ENCODE measurements at places on chromosomes 3 and 15.

- no peak for DNase-seq
These were observed 84.5 kb downstream of the CACNA2D3 start for GRCh38 chr3:54206874-54207273.

GRCh38 chr15:71549697-71550096, 260.7 kb upstream of the NR2E3 start:
- no peak for DNase-seq

DNA sequence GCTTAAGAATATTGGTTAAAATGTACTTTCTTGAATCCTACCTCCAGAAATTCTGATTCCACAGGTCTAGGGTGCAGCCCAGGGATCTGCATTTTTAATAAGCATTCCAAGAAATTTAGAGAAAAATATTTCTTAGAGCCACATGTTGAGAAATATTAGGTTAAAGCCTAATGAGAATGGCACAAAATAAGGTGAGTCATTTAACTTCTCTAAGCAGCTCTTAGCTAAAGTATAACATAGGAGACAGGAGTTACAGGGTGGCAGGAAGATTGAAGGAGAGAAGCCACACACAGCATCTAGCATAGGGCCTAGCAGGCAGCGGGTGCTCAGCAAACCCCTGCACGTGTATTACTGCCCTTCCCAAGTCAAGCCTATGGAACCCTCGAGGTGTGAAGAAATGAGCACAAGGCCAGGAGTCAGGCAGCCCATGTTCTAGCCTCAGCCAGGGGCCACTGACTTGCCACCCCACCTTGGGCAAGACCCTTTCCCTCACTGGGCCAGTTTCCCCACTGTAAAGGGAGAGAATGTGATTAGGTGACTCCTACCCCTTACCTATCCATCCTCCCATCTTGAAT, 197.1 kb upstream of the TLE3 start:
- DNase-seq = no peak

DNA sequence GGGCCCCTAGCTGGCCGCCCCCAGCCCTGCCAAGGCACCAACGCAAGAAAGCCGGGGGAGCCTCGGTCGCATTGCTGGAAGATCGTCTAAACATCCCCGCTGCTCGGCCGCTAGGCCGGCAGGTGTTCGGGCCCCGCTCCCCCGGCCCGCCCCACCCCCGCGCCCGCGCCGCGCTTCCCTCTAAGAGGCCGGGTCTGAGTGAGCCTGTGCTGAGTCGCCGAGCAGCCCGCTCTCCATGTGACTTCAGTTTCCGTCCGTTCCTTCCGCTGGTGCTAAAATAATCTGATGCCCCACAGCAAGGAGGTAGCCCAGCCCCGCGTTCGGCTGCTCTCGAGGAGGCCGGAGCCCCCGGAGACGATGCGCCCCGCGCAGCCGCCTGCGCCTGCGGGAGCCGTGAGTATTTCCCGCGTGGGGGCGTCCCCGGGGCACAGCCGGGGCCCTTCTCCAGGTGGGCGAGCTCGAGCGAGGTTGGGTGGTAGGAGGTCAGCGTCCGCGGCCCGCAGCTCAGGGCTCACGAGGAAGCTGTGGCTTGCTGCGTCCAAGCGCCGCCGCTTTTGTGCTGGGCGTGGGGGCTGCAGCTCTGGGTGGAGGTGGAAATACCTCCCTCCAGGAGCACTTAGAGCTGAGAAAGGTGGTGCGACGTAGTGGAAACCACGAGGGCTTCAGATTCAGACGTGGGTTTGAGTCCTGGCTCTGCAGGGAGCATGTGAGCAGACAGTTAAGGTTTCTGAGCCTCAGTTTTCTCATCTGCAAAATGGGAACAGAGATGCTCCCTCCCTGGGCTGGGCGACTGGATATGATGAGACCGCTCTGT, at the start of gene NRROS:
Gene NRROS (plus strand): TSS at position 212 of the 814 bp plus-strand sequence. CDS start 14,846 bp downstream, outside the sequence.
- DNase-seq = peak; percentile 85

GRCh38 chr3:12479919-12480427, 4.3 kb upstream of the TSEN2 start:
- peak; percentile 39 for DNase-seq

DNA sequence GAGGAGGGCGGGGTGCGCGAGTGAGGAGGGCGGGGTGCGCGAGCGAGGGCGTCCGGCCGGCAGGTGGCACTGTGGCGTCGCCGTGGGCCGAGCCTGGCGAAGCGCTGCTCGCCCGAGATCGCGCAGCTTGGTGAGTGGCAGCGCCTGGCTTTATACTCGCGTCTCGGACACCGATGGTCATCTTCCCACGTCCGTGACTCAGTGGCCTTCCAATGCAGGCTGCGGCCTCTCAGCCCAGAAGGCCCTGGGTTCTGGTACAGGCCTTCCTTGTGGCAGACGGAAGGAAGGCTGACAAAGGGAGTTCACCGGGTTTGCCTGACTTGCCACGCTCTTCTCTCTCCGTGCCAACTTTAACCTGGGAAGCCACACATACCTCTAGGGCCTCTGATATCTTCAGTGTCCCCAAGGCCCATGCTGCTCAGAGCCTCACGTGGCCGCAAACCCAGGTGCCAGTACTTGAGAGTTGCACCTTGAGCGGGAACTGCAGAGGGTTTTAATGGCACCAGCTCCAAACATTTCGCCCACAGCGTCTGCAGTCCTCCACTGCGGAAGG, 195.3 kb upstream of the LYSMD4 start:
- peak; percentile 86 for DNase-seq

- DNase-seq = no peak
These were observed 10.1 kb downstream of the BCL2L10 start for GRCh38 chr15:52102463-52102862.

DNA sequence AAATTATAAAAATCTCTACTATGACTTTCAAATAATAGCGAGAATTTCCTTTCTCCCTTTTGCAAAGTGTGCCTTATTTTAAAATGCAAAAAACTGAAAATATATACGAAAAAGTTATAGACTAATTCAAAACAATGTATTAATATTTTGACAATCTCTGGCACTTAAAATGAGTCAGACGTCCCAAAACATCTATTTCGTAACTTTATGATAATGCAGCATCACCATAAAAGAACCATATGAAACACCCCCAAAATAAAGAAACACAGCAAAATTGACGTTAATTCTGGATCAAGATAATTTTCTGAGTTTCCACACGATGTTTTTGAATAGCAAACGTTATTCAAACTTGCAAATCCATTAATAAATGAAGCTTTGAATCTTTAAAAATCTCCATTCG, 1.0 kb downstream of the COPS2 start:
- DNase-seq = no peak

- DNase-seq = no peak
These were observed 3.9 kb downstream of the NUP210 start for GRCh38 chr3:13415997-13416793.

DNA sequence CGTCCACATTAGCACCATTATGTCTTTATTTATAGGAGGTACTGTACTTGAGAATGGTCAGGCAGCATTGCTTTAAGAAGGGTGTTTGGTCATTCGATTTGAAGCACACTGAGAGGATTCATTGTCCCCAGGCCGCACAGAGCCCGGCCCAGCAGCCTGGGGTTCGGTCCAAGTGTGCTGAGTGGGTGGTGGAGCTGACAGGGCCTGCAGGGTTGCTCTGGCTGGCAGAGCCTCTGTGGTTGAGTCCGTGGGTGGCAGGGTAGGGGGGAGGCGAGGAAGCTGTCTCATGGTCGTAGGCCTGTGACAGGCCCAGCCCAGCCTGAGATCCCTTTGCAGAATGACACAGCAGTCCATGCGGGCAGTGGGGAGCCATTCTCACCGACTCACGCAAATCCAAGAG, 227.7 kb upstream of the TOPAZ1 start:
- DNase-seq = no peak

DNA sequence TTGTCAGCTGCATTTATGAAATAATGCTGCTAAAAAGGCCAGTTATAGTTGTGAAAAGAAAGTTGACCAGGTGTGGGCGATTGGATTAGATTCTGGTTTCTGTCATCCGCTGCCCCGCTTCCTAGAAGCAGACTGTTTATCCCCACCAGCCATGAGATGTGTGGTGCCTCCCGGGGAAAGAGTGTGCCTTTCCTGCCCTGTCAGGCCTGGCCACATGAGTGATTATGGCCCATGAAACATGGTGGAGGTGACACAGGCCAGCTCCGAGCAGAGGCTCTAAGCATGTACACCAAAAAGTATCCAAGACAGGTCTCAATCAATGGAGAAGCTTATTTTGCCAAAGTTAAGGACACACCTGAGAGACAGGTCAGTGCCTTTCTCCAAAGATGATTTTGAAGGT, 85.4 kb upstream of the ABHD2 start:
- no peak for DNase-seq

GRCh38 chr3:149751551-149751950, 738 bp downstream of the COMMD2 start:
- no peak for DNase-seq

DNA sequence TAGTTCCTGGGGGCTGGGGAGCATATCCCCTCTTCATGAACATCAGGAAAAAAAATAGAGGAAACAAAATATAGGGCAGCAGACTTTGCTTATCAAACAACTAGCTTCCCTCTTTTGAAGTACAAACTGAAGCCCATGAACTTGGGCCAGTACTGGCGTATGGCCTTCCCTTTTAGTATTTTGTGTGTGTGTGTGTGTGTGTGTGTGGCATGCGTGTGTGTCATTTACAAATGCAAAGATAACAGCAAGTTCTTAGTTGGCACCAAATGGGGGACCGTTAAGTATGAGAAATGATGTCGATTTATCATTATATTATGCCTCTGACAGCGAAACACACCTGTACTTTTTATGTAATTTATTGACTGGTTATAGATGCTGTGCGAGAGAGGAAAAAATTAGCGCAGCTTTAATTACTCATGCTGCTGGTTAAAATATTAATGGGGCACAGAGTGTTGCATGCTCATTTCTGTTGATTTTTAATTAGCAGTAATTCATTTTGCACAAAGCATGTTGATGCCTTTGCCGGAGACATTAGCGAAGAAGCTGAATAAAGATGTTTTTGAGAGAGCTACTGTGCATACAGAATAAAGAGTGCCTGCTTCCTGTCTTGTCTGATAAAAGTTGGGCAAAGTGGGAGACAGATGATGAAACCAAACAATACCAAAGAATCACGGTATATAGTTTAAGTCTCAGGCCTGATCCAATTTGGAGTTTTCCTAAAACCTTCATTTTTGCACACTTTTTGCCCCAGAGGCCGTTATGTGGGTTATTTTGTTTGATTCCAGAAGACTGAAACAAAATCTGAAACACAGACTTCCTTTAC, 297.1 kb downstream of the SATB1 start:
- DNase-seq = no peak

DNA sequence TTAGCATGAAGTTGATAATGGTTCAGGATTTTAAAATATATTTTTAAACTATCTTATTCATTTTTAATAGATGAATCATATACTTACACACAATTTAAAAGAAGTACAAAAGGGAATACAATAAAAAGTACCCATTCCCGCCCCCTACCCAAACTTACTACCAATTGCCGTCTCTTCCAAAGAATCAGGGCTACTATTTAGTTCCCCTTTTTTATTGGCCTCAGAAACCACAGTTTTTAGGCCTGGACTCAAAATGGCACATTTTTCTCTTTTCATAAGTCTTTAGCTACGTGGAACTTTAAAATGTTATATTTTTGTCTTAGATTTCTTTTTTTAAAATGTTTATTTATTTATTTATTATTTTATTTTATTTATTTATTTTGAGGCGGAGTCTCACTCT, 18.0 kb downstream of the LRRK1 start:
- DNase-seq = no peak

- peak; percentile 40 for DNase-seq
These were observed 3.5 kb upstream of the MTFMT start for GRCh38 chr15:65032801-65033537.

- peak; percentile 12 for DNase-seq
These were observed 185.6 kb downstream of the FAM43A start for GRCh38 chr3:194871143-194871863.

DNA sequence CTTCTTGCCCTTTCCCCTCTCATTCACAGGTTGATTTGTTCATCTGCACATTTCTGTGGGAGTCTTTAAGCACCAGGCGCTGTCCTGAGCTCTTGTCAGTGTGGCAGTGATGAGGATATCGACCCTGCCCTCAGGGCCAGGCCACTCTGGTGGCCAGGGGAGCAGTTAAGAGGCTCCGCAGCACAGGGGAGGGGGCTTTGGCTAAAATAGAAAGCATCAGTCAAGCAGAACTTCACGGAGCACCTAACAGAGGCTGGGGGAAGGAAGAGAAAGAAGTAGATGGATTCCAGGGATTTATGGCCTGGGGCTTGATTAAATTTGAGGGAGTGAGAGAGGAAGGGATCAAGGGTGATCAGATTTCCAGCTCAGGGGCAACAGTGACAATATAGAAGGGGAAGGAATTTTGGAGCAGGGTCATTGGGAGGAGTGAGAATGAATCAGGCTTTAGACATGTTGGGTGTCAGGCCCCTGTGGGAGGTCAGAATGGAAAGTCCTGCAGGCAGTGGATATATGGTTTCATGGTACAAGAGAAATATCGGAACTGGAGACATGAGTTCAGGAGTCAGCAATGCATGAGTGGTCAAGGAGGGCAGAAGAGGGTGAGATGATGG, 73.0 kb upstream of the GLCE start:
- DNase-seq = no peak

DNA sequence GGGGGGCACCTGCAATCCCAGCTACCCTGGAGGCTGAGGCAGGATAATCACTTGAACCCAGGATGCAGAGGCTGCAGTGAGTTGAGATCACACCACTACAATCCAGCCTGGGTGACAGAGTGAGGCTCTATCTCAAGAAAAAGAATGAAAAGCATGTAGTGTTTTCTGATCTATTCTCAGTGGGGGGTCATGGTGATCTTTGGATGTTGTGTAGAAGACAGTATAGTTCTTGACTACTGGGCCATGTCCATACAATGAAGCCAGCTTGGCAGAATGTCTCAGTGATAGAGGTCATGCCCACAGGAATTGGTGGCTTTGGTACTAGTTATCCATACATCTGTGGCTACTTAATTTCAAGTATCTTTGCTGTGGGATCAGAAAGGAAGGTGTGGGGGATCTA, 26.8 kb upstream of the NANOGP8 start:
- DNase-seq = no peak

DNA sequence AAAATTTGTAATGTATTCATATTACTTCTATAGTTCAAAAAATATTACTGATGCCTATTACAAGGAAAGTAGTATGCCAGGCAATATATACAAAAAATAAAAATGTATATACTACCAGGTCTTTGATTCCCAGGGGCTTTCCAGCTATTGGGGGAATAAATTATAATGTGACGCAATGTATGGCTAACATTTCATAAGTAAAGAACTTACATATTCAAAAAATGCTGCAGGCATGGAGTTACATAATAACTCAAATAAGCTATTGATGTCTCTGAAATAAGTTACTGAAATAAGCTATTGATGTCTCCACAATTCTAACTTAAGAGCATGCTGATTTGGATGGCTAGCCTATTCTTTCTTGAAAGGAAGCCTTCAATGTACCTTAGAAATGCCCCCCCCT, 30.2 kb downstream of the MCCC1 start:
- no peak for DNase-seq

- DNase-seq = no peak
These were observed 47.5 kb downstream of the UBP1 start for GRCh38 chr3:33392703-33393125.

GRCh38 chr3:177831361-177831760, 634.1 kb upstream of the TBL1XR1 start:
- no peak for DNase-seq

- DNase-seq = no peak
These were observed 140.3 kb upstream of the SEMA6D start for GRCh38 chr15:47577000-47577399.

All from naive B cell (primary cell).